BE2C (cell line): ENCODE measurements at places on chromosomes 2 and 18.

- peak; percentile 0 for DNase-seq
Observed at GRCh38 chr18:79597831-79598632, 81.6 kb upstream of the CTDP1 start.

DNA sequence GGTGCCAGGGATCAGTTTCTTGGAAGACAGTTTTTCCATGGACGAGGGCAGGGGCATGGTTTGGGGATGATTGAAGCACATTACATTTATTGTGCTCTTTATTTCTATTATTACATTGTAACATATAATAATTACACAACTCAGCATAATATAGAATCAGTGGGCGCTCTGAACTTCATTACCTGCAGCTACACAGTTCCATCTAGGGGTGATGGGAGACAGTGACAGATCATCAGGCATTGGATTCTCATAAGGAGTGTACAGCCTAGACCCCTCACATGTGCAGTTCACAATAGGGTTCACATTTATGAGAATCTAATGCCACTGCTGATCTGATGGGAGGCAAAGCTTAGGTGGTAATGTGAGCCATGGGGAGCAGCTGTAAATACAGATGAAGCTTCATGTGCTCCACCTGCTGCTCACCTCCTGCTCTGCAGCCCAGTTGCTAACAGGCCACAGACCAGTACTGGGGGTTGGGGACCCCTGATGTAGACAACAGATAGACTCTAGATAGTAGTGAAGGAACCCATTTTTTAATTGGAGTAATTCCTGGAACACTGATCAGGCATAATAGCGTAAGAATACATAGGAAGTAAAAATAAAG is 41.5 kb upstream of the MC4R start:
- peak; percentile 45 for DNase-seq

DNA sequence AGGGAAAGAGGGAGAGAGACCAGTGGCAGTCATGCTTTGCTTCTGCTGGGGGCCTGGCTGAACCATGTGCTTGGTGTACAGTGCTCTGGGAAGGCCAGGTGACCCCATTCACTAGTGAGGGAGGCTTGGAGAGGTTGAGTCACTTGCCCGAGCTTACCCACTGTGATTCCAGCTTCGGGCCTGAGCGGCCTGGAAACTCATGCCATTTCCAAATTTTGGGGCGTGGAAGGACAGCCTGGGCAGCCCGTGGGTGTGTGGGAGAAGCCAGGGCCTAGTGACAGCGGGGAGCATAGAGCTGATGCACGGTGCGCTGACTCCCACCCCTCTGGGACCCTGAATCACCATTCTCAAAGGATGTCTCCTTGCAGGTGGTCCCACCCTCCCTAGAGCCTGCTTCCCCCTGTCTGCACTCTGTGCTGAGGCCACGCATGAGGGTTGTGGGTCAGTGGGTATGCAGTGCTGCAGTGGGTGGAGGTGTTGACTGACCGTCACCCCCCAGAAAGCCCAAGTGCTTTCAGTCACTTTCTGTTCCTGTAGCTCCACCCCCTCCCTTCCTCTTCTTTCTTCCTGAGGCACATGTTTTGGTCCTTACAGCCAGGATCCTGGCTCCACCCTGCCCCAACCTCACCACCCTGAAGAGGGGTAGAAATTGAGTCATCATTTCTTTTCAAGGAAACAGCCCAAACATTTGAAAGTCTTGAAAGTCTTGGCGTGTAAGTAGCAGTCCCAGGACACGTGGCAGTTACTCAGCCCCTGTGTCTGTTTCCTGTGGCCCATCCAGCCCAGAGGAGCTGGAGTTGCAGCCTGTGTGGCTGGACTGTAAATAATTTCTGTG is 69.3 kb upstream of the MCFD2 start:
- DNase-seq = no peak

- no peak for DNase-seq
Observed at GRCh38 chr2:120736202-120736623, 545 bp downstream of the GLI2 start.

GRCh38 chr2:149132901-149133300 is 94.4 kb downstream of the LYPD6B start:
- no peak for DNase-seq

GRCh38 chr18:33946336-33946735 is 278.4 kb downstream of the NOL4 start:
- DNase-seq = no peak

- no peak for DNase-seq
Observed at GRCh38 chr18:37435996-37436395, 129.6 kb downstream of the CELF4 start.

DNA sequence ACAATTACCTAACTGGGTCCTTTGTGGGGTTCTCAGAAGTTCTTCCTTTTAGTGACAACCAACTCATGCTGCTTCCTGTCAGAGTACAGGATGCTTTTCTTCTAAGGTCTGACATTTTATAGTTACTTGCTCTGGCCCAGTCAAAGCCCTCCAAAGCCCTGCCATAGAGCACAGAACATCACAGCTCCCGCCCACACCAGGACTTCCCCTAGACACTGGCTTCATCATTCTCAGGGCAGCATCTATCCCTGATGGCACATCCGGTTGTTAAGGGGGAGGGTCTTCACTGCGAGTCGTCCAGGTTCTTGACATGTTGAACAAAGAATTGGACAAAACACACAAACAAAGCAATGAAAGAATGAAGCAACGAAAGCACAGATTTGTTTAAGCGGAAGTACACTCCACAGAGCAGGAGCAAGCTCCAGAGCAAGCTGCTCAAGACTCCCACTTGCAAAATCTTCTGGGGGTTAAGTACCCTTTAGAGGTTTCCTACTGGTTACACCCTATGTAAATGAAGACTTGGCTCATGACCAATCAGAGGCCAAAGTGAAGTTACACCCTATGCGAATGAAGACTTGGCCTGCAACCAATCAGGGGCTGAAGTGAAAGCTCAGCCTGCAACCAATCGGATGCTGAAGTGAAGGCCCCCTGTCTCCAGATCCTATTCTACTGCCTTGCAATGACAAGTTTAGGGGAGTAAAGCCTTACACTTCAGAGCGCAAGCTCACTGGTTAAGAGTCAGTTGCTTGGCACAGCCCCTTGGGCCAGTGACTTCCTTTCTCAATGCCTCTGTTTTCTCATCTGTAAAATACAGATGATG is 79.0 kb downstream of the HDAC4 start:
- DNase-seq = peak; percentile 40

DNA sequence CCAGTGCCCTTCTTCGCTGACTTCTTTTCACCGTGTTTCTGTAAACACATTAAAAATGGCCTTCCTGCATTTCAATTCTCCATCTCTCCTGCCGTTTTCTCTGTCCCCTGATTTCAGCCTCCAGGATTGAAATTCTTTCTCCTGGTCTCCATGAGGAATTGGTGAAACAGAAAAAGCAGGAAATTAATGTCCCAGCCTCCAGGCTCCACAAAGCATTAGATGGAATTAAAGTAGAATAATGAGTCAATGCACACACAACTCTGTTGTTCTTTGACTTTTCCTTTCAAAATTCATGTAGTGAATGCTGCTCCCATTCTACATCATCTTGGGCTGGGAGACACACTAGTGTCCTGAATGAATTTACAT is 209.5 kb downstream of the KLHL29 start:
- no peak for DNase-seq

DNA sequence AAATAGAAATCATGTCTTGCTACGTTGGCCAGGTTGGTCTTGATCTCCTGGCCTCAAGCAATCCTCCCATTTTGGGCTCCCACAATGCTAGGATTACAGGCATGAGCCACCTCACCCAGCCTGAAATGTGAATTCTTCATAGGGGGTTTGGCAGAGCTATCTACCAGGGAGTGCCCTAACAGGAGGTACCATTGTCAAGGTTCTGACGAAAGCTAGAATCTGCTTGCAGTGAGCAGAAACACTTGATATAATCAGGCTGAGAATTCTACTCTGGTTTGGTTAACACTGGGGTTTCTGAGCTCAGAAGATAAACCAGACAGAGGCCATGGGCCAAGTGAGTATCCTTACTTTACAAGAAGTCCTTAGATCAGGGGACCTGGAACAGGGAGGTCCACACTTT is 7.2 kb upstream of the LAMA3 start:
- DNase-seq = no peak

DNA sequence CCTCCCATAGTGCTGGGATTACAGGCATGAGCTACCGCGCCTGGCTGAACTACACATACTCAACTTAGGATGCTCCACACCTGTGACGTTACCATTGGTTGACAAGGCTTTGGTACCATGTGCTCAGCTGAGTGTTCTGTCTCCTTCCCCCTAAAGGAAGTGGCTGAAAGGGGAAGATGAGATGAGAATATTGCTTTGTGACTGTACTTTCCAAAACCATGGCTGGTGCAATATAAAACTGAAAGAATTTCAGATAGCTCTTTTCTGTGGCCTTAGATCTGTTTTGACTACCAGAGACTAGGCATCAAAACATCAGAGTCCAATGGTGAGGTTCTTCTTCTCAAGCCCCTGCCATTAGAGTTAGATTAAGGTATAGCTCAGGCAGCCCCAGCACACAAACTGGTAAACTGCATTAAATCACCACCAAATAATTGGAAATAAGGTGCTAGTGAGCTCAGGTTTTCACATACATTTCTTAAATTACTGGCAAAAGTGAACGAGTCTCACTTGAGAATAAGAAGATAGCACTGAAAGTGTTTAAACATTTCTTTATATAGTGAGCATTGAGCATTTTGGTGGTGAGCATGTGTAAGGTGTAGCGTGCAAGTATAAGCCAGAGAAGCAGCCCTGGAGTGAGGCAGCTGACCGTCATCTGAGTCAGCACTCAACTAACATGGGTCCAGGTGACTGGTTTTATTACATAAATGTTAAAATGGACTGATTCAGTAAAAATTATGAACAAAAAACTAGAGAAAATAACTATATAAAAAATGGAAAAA is 113.5 kb upstream of the FZD5 start:
- no peak for DNase-seq

GRCh38 chr2:105926960-105927678 is 182.4 kb downstream of the NCK2 start:
- no peak for DNase-seq

- no peak for DNase-seq
Observed at GRCh38 chr18:76757335-76757734, 65.0 kb upstream of the ZNF236 start.

GRCh38 chr2:100383306-100383705 is 34.2 kb downstream of the CHST10 start:
- no peak for DNase-seq
